ENCODE measurements at places on chromosomes 7 and 10.

DNA sequence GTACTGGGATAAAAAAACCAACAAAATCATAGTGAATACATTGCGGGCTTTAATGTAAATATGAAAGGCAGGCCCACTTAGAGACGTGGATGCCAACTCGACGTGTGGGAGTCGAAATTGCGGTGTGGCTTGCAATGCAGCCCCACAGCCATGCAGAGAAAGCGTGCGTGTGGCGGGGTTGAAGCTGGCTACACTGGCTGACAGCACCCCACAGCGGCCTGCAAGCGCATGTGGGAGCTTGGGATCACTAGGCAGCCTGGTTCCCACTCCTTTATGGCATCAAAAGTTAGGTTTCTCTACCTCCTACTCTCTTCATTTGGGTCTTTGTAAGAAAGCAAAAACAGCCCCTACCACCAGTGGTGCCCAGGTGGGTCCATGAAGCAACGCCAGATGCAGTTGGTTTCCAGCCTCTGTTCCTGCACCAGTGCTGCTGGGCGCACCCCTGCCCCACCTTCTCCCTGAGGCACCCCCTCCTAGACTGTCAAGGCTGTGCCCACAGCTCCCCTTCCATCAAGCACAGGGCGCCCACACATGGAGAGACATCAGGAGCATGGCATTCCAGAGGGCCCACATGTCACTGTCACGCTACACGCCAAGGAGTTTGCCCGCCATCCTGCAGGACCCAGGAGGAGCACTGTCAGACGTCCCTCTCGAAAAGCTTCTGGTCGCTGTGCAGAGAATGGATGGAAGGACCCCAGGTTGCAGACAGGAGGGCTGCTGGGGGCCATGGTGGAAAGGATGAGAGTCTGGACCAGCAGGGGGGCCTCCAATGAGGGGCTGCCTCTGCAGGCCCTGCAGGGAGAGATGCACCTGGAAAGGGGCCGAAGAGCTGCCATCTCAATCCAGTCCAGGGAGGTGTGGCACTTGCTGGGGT lies 142.9 kb downstream of the PAXIP1 start:
- no peak for DNase-seq

GRCh38 chr10:132796846-132797245 lies 10.9 kb upstream of the NKX6-2 start:
- no peak for DNase-seq

- DNase-seq: no peak
Observed at GRCh38 chr10:100948916-100949315, 20.4 kb upstream of the SEMA4G start.

- DNase-seq: no peak
Observed at GRCh38 chr7:113892818-113893217, 26.0 kb downstream of the PPP1R3A start.

- no peak for DNase-seq
Observed at GRCh38 chr10:86802473-86803108, 46.2 kb downstream of the BMPR1A start.

DNA sequence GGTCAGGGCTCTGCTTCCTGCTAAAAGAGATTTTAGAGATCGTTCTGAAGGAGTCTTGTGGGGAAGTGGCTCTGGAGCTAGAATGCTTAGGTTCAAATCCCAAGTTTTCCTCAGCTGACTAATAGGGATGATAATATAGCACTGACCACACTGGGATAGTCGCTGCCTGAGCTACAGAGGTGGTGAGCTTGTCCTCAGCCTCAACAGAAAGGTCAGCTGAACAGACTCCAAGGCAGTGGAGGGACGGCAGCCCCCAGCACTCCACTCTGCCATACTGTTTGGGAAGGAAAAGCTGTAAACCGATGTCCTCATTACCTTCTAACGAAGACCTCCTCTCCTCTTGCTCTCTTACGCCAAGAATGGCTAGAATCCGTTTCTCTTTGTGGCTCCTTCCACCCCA lies 36.2 kb downstream of the KAT6B start:
- DNase-seq: no peak

DNA sequence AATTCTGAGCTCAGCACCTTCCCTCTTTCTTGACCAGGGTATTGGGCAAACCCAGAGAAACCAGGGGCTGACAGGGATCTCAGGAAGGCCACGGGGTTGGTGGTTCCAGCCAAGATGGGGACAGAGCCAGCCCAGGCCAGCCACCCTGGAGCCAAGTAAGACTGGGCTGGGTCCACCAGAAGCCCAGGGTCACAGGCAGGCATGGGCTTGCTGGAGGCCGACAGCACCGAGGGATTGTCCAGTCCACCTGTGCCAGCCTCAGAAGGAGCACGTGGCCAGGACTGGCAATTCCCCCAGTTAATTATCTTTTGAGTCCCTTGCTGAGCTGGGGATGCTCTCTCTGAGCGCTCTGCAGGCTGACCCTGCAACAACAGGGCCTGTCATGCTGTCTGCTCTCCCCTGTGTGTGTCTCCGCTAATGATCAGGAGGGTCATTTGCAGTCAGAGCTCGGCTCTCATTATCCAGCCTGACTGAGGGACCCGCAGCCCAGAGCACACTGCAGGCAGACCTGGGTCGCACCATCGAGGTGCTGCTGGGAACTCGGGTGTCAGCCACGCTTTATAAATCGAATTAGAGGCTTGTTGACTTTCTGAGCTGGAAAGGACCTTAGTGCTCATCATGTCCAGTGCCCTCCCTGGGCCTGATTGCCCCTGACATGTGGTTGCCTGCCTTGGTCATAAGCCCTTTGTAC lies 69.5 kb upstream of the PPIF start:
- DNase-seq: no peak

- no peak for DNase-seq
Observed at GRCh38 chr7:157829491-157829890, 492.7 kb downstream of the DNAJB6 start.

- DNase-seq: no peak
Observed at GRCh38 chr7:43294080-43294630, 181.7 kb downstream of the HECW1 start.

DNA sequence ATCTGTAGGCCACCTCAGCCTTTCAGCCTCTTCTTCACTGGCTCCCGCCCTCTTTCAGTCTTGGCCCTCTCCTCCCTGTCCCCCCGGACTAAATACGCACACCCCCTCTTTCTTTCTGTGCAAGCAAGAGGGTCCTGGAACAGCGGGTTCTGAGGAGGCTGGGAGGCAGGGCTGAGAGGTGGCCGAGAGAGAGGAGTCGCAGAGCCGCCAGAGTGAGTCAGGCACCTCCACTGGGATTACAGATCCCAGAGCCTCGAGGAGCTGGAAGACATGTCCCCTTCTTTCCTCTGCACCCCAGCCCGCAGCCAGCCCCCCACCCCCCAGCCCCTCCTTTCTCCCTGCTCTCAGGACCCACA lies 182 bp downstream of the CCDC136 start:
- DNase-seq: no peak

GRCh38 chr10:130463876-130464364 lies 327.7 kb downstream of the GLRX3 start:
- peak; percentile 89 for DNase-seq

DNA sequence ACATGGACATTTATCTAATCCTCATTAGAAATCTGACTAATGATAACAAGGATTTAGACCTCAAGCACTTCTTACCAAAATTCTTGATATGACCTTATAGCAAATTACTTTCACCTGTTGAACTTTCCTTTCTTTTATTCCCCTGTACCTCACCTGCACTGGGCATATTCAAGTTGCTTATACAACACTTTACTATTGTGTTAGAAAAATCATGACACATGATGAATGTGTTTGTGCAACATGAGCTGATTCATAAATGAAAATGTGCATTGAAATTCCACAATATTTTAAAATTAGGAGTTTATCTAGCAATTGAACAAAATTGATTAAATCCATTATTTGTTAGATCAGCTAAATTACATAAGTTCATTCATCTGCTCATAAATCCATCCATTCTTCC lies 160.6 kb downstream of the CFTR start:
- DNase-seq: no peak

DNA sequence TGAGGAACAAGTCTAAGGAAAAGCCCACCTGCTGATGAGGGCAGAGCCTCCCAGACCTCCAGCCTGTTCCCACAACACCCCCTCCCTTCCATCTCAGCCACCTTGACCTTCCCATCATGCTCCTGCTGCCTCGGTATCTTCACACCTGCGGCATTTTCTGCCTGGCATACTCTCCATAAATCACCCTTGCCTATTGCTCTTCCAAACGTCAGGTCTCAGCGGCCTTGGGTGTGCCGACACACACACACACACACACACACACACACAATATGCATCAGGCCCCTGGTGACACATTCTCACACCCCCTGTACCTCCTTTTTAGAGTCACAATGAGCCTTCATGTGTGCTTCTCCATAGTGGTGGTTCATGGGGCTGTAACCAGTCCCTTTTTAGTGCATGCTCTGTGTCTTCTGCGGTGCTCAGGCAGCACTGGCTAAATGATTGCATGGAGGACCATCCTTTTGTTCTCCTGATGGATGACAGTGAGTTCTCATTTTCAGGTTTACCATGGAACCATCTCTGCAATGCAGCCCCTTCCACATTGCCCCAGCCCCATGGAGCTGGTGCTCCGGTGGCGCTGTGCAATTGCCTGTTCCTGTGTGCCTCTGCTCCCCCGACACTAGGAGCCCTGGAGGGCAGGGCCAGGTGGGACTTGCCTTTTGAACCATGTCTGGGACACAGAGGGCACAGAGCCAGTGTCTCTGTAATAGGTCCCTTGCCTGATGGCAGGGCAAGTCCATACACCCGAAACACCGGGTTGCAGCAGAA lies 4.5 kb downstream of the ADIRF start:
- DNase-seq: no peak

DNA sequence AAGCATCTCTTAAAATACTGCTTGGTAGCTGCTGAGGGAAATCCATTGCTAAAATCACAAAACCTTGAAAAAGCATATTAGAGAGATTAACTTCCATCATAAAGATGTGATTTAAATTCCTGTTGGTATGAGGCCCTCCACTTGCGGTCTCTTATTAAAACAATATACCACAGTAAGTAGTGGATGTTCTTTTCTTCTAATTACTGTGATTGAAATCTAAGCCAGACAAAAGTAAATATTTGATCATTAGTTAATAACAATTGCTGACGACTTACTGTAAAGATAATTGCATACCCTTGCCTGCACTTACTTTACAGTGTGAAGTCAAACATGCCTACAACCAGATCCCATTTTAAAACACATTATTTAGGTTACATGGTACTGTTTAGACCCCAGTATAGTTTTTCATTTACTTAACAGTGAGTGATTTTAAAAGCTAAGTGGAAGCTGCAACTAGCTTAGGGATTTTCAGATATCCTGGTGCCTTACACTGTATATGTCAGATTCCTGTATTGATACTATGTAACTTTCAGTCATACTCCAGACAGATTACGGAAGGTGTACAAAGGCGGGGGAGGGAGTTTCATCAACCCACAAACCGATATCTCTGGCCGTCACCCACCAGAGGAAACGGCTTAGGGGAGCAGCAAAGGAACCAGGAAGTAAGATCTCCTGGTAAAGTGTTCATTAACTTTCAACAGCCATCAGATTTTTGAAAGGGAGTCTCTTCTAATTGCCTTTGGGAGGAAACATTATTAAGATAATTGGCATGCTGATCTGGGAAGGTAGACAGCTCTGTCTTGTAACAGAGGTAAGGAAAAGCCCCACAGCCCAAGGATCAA lies 986 bp downstream of the NRP1 start:
- no peak for DNase-seq

DNA sequence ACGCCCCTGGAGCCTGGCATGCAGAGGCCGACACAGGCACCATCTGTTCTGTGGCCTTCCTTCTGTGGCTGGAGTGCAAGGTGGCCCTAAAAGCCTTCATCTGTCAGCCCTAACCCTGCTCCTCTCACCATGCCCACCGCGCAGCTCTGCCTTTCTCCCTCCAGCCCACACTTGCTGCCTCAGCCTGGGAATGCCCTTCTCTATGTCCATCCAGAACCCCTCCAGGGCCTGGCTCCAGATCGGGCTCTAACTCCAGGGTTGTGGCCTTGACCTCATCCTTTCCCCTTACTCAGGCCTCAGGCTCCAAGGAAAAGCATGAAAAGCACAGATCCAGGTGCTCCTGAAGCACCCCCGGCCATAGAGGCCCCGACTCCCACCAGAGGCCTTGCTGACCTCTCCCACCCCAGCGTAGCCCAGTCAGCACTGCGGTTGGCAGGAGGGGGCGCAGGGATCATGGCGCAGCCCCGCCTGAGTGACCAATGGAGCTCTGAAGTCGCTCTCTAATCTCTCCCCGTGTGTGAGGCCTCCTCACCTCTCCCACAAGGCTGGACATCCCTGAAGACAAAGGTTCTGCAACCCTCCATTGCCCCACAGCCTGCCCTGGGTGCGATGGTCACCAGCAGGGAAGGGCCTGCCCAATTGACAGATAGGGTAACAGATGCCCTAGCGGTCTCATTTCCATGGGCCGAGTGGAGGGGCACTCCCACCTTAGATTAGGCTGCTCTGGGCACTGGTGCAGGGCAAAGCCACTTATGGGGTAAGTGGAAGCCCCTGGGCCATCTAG lies 9.2 kb downstream of the ZCCHC24 start:
- no peak for DNase-seq

DNA sequence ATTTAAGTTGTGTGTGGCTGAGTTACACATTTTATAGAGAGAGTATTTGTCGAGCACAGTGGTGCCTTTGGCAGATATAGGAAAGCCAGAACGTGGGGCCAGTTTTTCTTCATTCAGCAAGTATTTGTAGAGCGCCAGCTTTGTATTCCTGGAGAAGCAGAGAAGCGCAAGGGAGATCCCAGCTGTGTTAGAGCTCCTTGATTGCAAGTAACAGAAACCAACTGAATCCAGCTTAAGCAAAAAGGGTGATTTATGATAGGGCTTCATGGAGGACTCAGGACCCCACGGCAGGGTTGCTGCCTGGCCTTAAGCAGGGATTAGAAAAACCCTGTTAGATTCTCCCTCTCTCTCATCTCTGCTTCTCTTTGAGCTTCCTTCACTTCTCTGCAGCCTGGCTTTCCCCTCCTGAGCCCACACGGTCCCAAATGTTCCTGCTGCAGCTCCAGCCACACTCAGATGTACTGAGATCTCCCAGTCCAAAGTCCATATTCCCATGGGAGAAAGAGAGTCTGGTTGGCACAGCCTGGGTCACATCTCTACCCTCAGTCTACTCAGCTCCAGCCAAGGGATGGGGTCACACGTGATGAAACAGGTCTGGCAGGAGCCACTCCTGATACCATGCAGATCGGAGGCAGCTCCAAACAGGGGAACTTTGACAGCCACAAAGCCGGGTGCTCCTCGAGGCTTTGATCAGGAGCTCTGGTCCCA lies 16.7 kb downstream of the UBTD1 start:
- DNase-seq: peak; percentile 18

DNA sequence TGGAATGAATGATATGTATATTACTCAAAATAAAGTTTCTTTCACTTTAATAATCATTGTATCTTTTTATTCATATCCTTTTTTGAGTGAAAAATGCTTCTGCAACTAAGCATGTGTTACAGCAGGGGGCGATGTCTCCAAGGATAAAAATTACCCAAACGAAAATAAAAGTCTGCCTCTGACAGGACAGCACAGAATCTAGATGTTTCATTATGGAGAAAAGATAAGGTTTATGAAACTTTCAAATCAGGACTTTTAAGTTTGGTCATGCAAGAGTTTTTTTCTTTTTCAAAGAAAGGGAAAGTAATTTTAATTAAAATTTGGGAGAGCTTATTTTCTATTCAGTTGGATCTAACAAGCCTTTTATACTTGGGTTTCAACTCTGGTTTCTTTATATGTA lies 48.4 kb downstream of the TES start:
- DNase-seq: no peak

- no peak for DNase-seq
Observed at GRCh38 chr7:126557271-126557670, 695.5 kb downstream of the GRM8 start.

- no peak for DNase-seq
Observed at GRCh38 chr10:74104480-74104879, 46.1 kb downstream of the AP3M1 start.
